ENCODE measurements at places on chromosomes 3 and 15.

DNA sequence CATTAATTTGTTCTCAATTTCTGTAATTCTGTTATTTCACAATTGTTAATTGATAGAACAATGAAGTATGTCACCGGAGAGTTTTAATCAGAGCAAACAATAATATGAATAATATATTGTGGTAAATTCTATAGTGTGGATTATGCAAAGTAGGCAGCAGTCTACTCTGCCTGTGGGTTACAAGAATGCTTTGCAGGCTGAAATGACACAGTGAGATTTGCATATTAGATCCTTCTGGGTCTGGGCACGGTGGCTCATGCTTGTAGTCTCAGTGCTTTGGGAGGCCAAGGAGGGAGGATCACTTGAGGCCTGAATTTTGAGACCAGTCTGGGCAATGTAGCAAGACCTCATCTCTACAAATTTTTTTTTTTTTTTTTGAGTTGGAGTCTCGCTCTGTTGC lies 12.5 kb downstream of the COPG1 start:
- no peak for DNase-seq

GRCh38 chr3:183031826-183032225 lies 51.5 kb upstream of the DCUN1D1 start:
- DNase-seq: no peak

GRCh38 chr15:85623315-85624049 lies 171.2 kb downstream of the KLHL25 start:
- no peak for DNase-seq

GRCh38 chr15:60251300-60252070 lies 146.3 kb downstream of the ANXA2 start:
- DNase-seq: no peak

DNA sequence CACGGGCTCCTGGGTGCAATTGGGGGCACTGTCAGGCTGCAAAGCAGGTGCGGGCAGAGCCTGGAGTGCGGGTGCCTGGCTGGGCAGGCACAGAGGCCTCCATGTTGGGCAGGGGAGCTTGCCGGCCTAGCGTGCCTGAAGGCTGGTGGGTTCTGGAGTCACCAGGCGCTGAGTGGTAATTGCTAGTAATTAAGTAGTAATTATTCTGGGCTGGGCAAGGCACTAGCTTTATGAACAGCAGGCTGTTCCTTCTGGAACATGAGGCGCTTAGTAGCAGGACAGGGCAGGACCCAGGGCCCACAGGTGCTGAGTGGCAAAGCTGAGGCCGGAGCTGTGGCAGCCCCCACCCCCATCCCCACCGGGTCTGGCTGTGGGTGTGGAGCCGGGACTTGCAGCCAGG lies 25.3 kb downstream of the PLXNA1 start:
- DNase-seq: no peak

DNA sequence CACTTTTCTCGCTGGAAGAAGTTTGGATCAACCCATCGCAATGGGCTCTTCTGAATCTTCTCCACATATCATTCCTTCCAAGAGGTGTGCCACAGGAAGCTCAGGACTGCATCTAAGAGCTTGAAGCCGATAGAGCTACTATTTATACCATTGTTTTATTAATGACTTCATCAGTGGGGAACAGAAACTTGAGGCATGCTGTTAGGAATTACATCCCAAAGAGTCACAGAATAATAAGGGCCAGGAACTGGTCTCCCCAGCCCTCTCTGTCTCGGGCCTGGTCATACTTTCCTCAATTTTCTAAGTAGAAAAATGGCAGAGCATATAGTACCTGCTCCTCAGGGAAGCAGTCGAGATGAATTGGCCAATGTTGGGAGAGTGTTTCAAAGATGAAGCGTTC lies 16.9 kb upstream of the C15orf61 start:
- DNase-seq: no peak

DNA sequence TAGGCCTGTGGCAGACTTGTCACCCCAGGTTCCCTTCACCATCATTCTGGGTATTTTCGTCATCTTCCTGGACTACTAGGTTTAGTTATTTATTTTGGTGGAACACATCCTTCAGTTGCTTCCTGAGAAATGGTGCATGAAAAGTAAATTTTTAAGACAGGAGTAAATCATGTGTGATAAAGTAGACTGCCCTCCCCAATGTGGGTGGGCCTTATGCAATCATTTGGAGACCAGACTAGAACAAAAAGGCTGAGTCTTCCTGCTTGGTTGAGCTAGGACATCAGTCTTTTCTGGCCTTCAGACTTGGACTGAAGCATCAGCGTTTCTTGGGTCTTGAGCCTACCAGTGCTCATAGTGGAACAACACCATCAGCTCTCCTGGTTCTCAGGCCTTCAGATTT lies 50.7 kb upstream of the SLC2A2 start:
- DNase-seq: no peak

- no peak for DNase-seq
These were observed 15.9 kb upstream of the PLXND1 start for GRCh38 chr3:129622226-129622874.

- no peak for DNase-seq
These were observed 146.1 kb upstream of the CTNNB1 start for GRCh38 chr3:41053220-41053619.

DNA sequence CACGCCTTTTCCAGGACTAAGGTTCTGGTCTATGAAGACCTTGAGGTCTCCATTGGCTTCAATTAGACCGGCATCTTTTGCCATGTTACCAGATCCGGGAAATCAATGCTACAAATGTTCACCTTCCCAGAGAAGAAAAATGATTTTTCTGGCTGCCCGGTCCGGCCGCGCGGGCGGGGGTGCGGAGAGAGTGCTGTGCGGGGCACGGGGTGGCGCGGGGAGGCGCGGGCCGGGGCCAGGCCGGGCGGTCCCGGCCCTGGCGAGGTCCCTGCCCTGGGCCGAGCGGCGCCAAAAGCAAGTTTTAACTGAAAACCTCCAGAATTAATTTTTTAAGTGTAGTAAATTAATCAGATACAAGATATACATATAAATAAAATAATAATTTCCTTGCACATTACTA lies 128.2 kb downstream of the MINAR1 start:
- no peak for DNase-seq

DNA sequence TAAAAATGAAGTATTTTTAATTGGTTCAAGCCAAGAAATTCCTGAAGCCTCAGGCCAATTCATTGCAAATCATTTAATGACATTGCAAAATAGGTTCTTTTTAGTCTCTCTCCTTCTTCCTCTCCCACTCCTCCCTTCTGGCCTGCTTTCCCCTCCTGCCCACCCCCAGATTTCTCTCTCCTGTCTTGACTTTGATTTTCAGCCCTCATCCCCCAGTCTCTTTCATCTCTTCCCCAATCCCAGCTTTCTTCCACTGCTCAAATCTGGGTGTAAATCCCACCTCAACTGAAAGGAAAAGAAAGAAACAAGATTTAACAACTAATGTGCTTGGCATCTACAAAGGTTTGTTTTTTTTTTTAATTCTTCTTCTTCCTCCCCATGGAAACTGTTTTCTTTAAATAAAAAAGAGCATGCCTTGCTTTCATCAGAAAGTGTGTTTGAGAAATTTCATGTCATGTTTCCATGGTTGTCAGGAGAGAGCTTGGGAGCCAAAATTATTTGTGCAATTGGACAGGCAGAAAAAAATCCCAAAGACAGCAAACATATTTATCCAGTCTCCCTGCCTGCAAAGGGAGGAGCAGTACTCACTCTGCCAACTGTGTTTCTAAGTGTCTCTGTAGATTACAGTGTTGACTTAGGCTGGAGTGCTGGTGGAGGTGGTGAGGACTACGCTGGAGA lies 50.4 kb downstream of the BOC start:
- DNase-seq: no peak

DNA sequence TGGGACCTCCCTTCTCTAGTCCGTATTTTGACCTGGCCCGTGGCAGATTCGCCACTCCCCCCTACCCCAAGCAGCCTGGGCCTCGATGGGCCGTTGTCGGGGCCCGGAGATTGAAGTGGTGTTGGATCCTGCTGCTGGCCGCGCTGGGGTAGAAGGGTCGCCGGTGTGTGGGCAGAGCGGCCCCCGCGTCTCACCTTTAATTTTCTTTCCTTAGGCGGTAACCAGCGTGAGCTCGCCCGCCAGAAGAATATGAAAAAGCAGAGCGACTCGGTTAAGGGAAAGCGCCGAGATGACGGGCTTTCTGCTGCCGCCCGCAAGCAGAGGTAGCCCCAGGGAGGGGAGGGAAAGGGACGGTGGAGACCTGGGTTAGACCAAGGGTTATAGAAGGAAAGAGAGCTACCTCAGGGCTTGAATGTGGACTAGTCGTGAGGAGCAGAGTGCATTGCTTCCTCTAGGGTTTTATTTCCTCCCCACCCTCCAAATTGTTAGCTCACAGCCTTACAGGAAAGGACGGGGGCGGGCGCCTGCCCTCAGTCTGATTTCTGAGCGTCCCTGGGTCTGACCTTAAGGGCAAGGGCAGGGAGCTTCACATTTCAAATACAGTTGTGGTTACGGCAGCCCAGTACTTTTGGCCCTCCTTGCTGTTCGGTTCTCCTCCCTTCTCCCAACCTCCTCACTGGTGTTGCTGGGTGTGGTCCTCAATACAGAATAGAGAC lies 799 bp downstream of the SERF2 start:
- DNase-seq: no peak

DNA sequence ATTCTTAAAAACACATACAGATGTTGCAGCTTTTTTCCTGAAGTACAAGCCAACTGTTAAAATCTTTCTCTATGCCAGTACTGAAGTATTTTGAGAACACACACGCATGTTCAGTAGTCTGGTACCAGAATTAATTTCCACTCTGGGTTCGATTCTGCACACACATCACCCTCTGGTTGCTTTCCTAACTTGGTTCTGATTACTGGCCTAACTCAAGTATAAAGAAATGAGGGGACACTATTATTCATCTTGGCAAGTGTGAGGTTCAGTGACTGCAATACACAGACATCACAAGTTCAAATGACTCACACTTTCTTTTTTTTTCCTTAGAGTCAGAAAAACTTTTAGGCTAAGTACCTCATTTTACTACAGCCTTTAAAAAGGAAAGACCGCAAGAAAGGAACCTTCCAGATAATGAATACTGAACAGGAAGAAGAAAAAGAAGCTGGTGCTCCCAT lies 37.4 kb upstream of the LDHAL6B start:
- DNase-seq: no peak

- DNase-seq: no peak
These were observed 78.6 kb upstream of the PXYLP1 start for GRCh38 chr3:141152801-141153678.

DNA sequence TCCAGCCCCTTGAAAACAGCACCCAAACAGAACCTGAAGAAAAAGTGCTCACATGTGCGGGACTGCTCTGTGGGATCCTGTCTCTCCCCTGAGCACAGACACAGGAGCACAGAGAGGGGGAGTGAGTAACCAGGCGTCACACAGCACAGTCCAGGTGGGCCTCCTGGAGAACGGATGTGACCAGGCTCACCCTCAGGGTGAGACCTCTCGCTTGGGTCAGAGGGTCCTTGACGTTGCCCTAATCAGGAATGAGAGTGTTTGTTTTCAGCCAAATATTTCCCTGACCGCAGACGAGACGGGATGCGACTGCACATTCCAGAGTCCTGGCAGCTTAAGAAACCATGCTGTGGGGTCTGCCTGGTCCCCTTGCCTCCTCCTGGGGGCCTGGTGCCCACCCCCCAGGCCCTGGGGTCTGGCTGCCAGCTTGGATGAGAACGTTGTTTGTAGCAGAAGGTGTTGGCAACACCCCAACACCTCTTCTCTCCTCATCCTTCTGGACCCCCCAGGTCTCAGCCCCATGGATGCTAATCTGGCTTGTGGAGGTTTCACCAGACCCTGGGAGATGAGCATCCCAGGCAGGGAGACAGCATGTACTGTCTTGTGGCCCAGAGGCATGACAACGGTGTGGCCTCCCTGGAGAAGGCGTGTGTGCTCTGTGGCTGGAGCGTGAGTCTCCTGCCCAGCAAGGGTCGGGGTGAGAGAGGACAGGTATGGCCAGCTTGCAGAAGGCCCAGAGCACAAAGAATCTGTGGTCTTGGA lies 42.1 kb upstream of the SLC6A6 start:
- no peak for DNase-seq

- no peak for DNase-seq
These were observed 1.8 kb downstream of the CLASP2 start for GRCh38 chr3:33716227-33716626.

DNA sequence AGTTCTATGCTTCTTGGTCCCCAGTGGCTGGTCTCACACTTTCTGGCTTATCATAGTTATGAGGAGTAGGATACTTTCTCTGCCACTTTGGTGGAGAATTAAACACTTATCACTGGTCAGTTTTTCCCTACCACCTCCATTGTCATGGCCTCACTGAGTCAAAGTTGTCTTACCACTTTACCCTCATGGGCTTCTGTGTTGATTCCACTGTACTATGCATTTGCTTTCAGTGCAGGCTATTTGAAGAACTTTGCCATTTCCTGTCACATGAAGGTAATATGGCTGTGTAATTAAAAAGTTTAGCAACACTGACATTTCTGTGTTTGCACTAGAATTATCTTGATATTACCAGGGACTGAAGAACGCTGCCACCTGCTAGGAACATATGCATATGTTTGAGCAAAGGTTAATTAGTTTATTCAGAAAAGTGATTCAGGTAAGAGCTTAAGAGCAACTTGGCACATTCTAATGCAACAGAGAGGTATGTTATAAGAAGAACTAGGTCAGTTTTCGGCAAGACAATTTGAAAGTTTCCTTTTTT lies 377.3 kb downstream of the PDCD6IP start:
- no peak for DNase-seq

DNA sequence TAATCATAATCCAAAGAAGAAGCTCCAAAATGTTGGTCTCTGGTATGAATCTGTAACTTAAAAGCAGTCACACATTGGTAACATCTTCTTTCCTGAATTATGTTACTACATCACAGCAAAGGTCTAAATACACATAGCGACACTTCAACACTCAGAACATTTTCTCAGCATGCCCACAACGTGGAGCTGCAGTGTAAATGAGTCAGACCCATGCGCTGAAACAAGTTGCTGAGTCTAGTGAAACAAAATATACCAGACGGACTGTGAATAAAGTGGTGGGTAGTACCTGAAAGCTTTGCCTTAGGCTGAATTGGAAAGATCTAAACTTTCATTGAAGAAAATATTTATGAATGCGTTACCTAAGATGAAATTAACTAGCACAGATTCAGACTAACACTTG lies 33.2 kb upstream of the GOLGA8B start:
- DNase-seq: no peak

DNA sequence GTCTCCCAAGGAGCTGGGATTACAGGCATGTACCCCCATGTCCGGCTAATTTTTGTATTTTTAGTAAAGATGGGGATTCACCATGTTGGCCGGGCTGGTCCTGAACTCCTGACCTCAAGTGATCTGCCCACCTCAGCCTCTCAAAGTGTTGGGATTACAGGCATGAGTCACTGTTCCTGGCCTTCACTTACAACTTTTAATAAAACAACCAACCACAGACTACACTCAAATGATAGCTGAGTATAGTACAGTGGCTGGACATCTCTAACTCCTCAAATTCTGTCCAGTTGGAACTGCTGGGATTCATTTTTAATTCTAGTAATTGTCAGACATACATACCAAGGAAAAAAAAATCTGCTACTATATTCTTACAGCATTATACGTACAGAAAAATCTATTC lies 71.0 kb downstream of the PBRM1 start:
- no peak for DNase-seq

- no peak for DNase-seq
These were observed 543 bp downstream of the MEF2A start for GRCh38 chr15:99566157-99566897.

- DNase-seq: no peak
These were observed 212.0 kb downstream of the MINAR1 start for GRCh38 chr15:79644091-79644490.

All from activated CD4-positive, alpha-beta T cell treated with anti-CD3 and anti-CD28 coated beads for 1 hour (primary cell).